ENCODE measurements at places on chromosomes 2 and 18.

- no peak for DNase-seq
These were observed 18.4 kb upstream of the KANSL1L start for GRCh38 chr2:210189452-210190138.

DNA sequence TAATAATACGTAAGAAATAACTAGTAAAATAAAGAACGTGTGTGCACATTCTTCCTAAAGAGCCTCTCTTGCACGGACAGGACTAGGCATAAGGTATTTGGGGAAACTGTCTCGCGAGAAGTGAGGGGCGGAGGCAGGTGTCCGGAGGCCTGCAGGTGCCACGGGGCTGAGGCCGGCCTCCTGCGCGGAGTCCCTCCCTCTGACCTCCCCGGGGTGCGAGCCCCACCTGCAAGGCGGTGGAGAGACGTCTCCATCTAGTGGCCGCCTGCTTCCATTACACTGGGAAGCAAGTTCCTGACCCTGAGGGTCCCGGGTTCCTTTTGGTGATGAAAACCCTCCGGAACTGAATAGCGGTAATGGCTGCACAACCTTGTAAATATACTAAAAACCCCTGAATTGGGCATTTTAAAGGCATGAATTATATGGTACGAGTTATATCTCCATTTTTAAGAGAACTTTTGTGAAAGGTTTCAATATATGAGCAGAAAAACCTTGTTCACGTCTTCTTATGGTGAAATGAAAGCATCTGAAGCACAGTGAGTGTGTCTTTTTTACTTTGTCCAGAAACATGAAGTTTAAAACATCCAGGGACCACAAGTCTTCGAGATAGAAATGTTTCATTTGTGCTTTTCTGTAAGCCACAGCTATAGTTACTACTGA lies 35.5 kb upstream of the CTDP1 start:
- DNase-seq = peak; percentile 48

GRCh38 chr18:80171054-80171872 lies 62.2 kb downstream of the ADNP2 start:
- DNase-seq = peak; percentile 59

- no peak for DNase-seq
These were observed 60.0 kb upstream of the AGAP1 start for GRCh38 chr2:235433860-235434259.

DNA sequence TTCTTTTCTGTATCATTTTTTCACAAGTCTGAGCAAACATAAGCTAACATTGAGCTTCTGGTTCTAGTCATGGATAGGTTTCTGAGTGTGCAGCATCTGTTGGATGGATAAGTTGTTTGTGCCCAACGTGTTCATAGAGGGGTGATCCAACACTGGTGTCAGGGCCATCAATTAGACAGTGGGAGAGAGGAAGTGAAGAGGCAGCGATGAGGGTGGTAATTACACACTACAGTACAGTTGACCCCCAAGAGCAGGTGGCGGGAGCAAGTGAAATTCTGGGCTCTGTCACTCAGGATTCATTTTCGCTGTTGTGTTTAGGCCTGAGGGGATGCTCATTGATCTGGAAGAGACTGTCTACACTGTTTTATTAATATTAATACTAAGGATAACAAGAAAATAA lies 180.0 kb upstream of the CXCR4 start:
- DNase-seq = no peak

DNA sequence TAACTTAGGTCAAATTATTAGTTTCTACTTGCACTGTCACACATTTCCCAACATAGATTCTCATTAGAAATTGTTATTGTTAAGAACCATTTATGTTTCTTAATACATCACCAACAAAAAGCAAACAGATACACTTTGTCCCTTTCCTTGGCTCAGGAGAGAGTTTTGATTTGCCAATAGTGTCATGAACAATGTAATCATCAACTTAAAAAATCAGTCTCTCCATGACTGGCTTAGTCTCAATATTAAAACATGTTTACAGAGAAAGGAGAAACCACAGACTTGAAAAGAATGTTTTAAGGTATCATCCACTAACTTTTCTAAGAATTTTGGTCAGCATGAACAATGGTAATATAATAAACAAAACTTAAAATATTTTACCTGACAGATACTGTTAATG lies 416.5 kb upstream of the KCNH7 start:
- no peak for DNase-seq

- DNase-seq = no peak
These were observed 59.0 kb upstream of the SPATS2L start for GRCh38 chr2:200247494-200247893.

DNA sequence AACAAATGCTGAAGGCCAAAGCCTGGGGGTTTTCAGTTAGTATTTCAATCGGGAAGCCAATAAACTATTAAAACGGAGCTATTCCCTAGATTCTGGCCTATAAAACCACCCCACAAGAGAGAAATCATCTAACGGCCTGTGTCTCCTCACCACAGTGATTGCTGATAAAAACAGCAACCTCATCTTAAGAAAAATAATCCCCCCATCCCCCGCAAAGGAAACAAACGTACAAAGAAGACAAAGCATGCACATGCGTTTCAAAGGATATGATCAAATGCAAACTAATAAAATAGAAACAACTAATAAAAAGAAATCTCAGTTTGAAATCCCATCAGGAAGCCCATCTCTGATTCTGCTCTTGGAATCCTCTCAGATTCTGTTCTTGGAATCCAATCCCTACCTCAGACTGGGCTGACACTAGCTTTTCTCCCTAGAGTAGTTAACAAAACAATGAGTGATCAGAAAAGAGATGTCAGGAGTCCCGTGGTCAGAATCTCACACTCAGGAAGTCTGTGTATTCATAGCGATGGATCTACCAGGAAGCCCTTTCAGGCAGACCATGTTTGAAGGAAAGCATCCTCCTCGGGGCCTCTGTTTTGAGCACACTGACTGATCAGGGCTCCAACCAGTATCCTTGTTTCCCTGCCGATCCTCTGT lies 150.7 kb downstream of the THADA start:
- no peak for DNase-seq

GRCh38 chr2:205930209-205930608 lies 155.8 kb downstream of the INO80D start:
- no peak for DNase-seq

DNA sequence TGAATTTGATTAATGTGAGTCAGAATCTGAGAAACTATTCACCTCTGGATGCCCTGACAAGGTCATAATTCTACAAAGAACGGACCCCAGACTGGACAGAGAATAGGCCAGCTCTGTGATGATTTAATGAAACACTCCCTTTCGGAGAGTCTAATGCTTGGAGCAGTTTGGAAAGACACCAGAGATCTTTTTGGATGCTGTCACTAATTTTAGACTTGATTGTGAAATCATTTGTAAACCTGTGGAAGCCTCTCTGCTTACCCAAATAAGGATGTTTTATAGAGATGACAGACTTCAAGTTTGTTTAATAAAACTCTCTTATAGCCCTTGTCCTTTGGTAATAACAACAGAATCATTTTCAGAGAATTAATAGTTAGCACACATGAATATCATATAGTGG lies 83.5 kb downstream of the MYL12B start:
- no peak for DNase-seq

- DNase-seq = no peak
These were observed 32.3 kb upstream of the XDH start for GRCh38 chr2:31446848-31447247.

- no peak for DNase-seq
These were observed 21.5 kb upstream of the BIN1 start for GRCh38 chr2:127128445-127128904.

DNA sequence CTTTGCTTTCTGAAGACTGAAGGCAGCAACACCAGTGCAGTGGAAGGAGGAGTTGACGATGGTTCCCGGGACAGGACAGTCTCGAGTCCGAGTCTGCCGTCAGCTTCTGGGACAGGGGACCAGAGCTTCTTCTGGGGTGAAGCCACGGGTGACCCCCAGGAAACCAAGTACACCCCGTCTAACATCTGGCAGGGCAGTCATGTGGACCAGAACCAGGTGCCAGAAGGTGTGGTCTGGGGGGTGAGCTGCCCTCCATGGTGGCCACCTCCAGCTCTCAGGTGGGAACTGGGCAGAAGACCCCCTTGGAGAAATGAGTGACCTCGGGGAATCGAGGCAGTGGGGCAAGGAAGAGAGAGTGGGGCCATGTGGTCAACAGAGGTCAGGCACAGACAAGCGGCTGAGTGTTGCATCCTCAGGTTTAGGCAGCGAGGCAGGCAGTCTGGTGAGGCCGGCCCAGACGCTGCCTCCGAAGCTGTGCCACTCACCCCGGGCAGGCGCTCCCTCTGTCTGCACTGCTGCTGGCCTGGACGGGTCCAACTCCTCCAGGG lies 204.3 kb downstream of the HDAC4 start:
- DNase-seq = no peak

DNA sequence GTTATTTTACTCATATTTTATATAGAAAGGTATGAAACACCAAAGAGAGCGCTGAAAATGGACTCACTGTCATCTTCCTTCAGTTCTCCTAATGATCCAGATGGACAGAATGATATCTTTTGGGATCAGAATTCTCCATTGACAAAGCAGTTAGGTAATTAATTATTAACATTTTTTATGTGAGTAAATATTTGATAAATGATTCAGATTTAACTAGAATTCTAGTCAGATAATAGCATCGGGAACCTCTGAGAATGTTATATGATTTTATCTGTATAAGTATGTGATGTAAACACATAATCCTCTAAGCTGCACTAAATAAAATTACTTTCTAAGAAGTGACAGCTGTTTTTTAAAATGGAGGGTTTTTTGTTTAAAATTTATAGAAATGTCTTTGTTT lies 2.0 kb downstream of the ETAA1 start:
- no peak for DNase-seq

DNA sequence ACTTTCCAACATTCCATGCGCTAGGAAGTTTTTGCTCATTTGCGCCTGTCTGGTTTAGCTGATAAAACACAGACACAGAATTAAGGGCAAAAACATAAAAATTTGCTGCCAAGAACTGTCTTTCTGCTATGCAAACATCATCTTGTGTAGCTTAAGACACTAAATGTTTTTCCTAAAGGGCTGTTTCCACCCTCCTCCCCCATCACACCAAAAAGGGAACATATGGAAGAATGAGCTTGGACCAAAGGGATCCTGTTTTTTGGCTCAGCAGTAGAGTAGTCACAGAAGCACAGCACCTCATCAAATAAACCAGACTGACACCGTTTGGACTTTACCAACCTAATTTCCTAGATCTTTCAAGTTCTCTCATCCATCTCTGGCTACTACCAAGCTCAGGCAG lies 210.1 kb downstream of the ZNF521 start:
- no peak for DNase-seq

DNA sequence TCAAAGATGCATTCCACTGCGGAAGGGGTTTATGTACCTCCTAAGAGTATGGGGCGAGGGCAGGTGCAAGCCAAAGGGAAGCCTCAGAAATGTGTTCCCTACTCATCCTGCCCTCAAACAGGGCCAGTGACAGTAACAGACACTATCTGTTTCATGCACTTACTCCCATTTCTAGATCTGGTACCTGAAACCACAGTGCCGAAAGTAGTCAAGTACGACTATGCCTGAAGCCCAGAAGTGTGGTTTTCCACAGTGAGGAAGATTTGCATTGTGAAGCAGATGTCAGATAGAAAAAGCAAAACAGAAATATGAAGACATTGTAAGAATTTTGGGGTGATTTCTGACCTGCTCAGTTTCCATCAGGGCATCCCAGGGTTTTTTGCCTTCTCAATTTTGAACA lies 748.7 kb downstream of the RNF144A start:
- DNase-seq = no peak

GRCh38 chr2:217337771-217338170 lies 477.9 kb upstream of the TNP1 start:
- no peak for DNase-seq

DNA sequence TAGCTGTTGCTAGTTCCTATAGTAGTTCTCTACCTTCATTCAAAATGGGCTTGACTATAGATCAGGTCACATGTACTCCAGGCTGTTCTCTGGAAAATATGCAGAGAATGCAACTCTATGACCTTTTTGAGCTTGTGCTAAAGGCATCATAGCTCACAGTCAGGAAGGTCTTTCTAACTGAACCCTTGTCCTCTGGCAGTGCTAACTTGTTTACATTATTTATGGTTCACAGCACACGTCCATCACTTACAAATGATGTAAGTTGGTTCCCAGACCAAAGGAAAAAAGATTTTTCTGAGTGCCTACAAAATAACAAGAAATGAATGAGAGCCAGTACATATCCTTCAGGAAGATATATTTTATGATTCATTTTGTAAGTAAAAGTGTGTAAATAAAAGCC lies 236.1 kb downstream of the GCA start:
- no peak for DNase-seq

All from stimulated activated CD8-positive, alpha-beta memory T cell treated with anti-CD3 and anti-CD28 coated beads, Interleukin-15, amount 100 ng/mL, for 24 hours (primary cell).